Right ventricle myocardium superior (tissue), 1 donor: ENCODE measurements at places on chromosomes 11 and 22. TPM values are rescaled to one million over a fixed set of nuclear protein-coding genes. Genes with fewer than 3 reads are reported as not detected.

Gene GAB4
- total RNA-seq = not detected

Gene DSCAML1
- total RNA-seq = 0.83 TPM

Gene CNTF
- 0.73 TPM for total RNA-seq

Gene MPZL3
- 1.8 TPM for total RNA-seq

Gene NRXN2
- total RNA-seq = 0.86 TPM

Gene APOA4
- total RNA-seq = not detected

Gene OR52N5
- not detected for total RNA-seq

Gene GGTLC3
- not detected for total RNA-seq

Gene UNC93B1
- total RNA-seq = 7.3 TPM

Gene ASCL2
- 0.11 TPM for total RNA-seq

Gene ZPR1
- 15.9 TPM for total RNA-seq

Gene MRGPRD
- not detected for total RNA-seq

Gene CLP1
- total RNA-seq = 6.3 TPM

Gene KRTAP5-2
- not detected for total RNA-seq

Gene APOBEC3F
- total RNA-seq = 4.1 TPM

Gene MYRF
- total RNA-seq = 0.16 TPM

Gene NOX4
- total RNA-seq = 1.7 TPM

Gene SLC22A6
- total RNA-seq = not detected

DNA sequence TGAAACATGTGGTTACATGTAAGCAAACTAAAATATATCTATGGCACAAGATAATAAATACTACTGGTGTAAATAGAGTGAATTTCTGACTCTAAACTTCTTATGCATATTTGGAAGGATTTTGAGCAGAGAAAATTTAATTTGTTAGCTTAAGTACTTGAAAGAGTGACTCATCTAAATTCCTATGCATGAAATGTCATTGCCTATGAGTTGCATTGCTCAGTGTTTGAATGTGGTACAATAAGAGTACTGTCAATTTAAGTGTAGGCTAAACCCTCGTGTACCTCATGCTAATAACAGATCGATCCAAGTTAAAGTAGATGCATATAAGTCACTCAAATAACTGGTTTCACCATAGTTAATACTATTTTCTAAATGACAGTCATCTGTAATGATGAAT, 5.3 kb upstream of the CARD18 start:
- no peak for DNase-seq

GRCh38 chr22:44312766-44313165, at the start of gene SHISAL1:
SHISAL1 (minus strand) TSS chr22:44312951; CDS start chr22:44300945, 12,006 bp downstream.
- peak; percentile 22 for DNase-seq

GRCh38 chr11:560305-561147, at the start of the genes LMNTD2 and RASSF7:
LMNTD2 (minus strand) TSS chr11:560738; CDS start chr11:560716, 22 bp downstream.
RASSF7 (plus strand) TSS chr11:560970; CDS start chr11:561769, 799 bp downstream.
- peak; percentile 94 for DNase-seq

GRCh38 chr11:24543771-24544170, 46.9 kb downstream of the LUZP2 start:
- DNase-seq = no peak

- no peak for DNase-seq
Observed at GRCh38 chr11:10641177-10641911, 52.2 kb downstream of the IRAG1 start.

DNA sequence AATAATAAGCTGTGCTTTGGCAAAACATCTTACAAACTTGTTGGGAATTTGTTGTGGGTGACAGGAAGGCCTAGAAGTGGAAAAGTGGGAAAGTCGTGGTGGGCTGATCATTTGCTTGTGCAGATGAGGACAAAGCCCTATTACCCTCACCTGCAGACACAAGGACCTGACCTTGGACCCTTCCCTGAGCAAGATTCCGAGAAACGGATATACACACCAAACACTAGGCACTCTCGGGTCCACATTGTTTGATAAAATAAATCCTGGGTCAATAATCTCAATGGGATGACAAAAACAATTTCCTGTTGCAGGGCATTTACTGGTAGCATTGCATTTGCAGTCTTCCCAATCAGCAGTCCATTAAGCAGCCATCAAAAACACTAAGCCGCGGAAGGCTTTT, 89.7 kb downstream of the GAB2 start:
- DNase-seq = no peak

GRCh38 chr22:24500277-24500820, 5.2 kb downstream of the UPB1 start:
- DNase-seq = no peak

DNA sequence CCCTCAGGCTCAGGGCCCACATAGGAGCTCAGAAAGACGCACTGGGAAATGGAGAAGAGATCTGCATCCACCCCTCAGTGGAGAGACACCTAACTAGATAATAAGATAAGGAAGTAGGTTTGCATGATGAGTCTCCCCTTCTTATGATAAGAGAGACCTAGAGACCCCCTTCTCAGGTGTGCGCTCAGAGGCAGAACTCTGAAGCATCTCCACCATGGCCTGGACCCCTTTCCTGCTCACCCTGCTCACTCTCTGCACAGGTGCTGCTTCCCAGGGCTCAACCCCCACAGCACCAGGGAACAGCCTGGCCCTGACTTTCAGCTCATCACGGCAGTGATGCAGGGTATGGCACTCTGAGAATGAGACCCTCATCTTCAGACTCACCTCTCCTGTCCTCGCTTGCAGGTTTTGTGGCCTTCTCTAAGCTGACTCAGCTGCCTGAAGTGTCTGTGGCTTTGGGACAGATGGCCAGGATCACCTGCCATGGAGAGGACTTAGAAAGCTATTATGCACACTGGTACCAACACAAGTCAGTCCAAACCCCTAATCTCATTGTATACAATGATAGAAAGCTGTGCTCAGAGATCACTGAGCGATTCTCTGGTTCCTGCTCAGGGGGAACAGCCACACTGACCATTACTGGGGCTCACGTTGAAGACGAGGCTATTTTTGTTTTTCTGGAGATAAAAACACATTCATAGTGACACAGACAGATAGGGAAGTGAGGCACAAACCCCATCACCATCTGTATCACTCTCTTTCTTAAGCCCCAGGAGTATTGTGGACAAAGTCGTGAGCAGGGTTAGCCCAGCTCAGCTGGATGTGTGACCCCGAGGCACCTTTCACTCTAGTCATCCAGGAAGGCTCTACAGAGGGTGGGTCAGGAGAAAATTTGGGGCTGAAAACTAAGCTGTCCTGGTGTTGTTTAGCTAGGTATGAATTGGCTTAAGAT, 29.7 kb upstream of the IGLL5 start:
- DNase-seq = no peak

DNA sequence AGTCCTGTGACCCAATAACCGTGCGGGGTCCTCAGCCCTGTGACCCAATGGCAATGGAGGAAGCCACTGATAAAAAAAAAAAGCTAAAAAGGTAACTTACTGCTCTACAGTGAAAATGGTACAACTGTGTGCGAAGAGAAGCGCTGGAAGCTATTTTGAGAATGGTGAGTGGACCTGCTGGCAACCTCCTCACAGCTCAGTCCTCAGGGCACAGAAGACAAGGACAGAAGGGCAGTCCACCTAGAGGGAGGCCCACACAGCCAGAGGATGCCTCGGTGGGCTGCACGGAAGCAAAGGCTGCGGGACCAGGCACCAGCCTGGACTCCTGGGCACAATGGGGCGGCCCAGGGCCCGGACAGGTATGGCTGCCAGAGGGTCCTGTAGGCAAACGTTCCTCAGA, 35.6 kb downstream of the BRD1 start:
- peak; percentile 40 for DNase-seq

GRCh38 chr11:17845431-17845881, 110.9 kb downstream of the KCNC1 start:
- DNase-seq = peak; percentile 37

GRCh38 chr22:23100124-23100801, 29.9 kb downstream of the GNAZ start:
- DNase-seq = no peak

DNA sequence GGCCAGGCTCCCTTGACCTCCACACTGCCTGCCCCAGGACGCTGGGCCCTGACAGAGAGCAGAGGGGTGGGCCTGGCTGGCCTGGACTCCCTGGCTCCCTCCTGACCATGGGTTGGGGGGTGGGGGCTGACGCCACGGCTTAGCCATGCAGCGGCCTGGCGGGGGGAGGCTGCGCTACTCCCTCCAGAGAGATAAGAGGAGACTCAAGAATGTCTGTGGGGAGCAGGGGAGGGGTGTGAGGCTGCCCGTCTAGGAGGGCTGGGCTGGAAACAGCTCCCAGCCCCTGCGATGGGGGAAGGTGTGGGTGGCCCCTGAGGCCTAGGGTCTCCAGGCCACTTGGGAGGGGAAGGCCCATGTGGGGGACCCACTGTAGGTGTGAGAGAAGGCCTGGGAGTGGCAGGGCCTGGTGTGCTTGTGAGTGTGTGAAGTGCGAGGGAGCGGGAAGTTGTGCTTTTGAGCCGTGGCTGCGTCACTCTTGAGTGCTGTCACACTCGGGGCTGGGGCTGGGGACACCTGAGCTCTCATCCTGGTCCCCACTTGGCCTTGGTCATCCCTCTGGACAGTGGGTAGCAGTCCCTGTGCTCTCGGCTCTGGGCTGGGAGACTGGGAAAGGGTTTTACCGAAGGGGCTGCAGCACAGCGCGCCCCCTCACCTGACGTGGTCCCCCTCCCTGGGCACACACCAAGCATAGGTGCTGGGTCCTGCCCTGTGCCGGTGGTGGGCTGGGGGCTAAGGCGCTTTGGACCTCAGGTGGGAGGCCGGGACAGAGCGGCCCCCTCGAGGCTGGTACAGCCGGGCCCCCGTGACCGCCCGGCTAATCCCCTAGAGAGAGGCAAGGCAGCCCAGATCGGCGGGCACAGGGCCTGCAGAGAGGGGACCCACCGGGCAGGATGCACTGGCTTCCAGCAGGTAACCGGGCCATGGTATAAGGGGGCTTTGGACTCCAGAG, 2.4 kb downstream of the MYRF start:
- no peak for DNase-seq

GRCh38 chr11:97463891-97464290, 1074.1 kb downstream of the JRKL start:
- DNase-seq = no peak

GRCh38 chr11:13206086-13206640, 71.4 kb upstream of the BMAL1 start:
- no peak for DNase-seq

GRCh38 chr22:41517172-41518047, 26.9 kb downstream of the POLR3H start:
- peak; percentile 66 for DNase-seq

DNA sequence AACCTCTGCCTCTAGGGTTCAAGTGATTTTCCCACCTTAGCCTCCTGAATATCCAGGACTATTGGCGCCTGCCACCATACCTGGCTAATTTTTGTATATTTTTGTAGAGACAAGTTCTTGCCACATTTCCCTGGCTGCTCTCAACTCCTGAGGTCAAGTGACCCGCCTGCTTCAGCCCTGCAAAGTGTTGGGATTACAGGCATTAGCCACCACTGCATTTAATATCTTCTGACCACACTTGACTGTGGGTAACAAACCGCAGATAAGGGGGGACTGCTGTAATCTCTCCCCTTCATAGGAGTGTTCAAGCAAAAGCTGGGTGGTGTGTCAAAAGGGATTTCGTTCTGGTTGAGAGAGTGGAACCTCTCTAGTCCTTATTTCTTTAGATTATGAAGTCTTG, 53.4 kb downstream of the GRAMD1B start:
- DNase-seq = no peak

DNA sequence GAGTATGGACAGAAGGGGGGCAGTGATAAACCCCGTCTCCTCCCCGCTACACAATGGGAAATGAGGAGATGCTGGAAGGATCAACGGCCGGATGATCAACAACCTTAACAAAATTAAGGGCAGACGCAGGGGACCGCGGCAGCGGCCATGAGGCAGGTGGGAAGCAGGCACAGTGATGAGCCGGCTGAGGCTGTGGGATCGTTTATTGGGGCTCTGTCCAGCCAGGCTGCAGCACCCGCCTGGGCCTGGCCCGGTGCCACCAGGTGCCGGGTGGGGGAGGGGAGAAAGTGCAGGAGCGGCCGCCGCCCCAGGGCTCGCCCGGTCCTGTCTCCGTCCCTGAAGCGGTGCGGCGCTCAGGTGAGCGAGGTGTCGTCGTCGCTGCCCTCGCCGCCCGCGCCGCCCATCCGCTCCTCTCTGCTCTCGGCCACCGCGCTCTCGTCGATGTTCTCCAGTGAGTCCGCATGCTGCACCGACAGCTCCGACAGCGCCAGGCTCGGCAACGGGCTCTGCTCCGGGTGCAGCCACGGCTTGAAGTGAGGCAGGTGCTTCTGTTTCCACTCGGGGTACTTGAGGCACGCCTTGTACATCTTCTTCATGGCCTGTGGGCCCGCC, 2.4 kb upstream of the ARAP1 start:
- DNase-seq = peak; percentile 39

DNA sequence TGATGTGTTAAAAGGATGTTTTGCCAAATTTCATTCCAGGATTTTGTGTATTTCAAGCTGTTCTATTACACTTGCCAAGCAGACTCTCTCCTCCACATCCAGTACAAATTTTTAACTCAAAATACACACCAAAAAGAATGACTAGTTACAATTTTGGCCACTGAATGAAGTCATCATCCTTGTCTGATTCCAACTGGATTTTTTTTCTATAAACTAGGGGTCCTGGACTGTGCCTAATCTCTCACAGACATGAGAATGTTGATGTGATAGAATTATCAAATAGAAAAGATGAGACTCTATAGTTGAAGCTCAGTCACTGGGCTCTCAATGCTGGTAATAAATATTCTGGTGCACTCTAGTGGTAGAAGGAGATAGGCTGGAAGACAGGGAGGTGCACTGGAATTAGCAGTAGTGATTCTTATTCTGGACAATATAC, 85.8 kb downstream of the FANCF start:
- DNase-seq = no peak

- no peak for DNase-seq
Observed at GRCh38 chr11:28559492-28559891, 451.3 kb downstream of the METTL15 start.

DNA sequence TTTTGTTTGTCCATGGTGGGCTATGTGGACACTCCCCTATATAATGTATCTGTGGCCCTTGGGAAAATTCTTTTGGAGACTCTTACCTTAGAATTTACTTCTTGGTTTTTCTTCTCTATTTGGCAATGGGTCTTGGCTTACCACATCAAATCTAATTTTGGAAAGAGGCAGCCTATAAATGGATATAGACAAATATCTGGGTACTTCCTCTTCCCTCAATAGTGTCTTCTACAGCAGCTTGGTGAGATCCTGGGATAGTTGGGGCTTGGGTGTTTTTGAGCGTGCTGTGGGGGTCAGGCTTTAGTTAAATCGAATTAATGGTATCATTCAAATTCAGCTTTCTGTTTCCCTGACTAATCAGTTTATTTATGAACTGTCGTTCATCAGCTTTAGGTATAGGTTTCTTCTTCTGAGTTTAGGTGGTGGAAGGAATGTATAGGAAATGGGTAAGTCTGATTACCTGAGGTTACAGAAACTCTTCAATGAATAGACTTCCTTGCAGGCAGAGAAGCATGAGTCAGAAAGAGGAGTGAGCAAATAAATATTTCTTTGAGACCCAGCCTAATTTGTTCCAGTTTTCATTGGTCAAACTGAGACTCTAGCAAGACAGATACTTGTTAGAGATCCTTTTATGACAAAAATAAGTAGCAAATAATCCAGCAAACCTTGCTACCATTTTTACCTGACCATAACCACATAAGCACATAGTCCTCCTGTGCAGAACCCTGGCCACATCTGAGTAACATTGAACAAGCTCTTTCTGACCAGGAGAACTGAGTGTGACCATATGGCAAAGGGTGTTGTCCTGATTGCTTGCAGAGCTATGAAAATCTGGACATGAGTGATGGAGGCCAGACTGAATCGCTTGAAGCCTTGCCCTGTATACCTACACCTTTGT, 68.6 kb upstream of the SORL1-AS1 start:
- DNase-seq = no peak
